ENCODE measurements at places on chromosomes 5 and 9. TPM values are rescaled to one million over a fixed set of nuclear protein-coding genes. Genes with fewer than 3 reads are reported as not detected.

GRCh38 chr9:95018099-95018936 is 291.8 kb downstream of the AOPEP start:
- DNase-seq = no peak

GRCh38 chr5:178143901-178144300 is 9.8 kb downstream of the NHP2 start:
- no peak for DNase-seq

DNA sequence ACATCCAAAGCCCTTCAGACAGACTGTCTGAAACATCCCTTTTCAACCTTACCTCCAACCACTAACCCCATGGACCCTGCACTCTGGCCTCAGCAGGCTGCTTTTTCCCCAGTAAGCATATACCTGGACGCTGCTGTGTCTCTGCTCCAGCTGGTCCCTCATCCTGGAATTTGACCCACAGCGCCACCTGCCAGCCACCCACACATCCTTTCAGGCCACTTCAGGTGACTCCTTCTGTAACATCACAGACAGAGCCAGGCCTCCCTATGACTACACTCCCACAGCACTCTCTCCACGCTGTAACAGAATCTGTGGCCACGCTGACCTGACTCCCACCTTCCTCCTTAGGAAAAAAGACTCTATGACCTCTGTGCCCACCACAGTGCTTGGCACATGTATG is 3.4 kb downstream of the MGAT1 start:
- no peak for DNase-seq

- DNase-seq = no peak
Measured at GRCh38 chr5:32710550-32711361, at the start of gene NPR3. Gene NPR3 (plus strand): TSS chr5:32711321. CDS start chr5:32711777, 456 bp downstream.

Gene SPOCK1
- polyA plus RNA-seq = 3.4 TPM

GRCh38 chr9:17669206-17669605 is 90.3 kb downstream of the SH3GL2 start:
- DNase-seq = no peak

DNA sequence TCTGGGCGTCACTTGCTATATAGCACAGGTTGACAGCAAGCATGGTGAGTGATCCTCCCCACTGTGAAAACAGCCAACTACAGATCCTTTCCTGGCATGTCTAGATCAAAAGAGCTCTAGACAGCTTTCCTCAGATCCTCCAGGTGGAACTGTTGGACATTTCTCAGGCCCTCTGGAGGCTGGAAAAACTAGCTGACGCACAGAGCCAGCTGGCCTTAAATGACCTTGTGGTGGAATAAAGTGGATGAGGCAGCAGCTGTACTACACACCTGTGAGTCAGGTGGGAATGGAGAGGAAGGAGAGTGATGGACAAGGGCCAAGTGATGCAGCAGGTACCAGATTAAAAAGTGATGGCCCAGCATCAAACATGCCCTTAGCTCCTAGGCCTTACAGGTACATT is 172.7 kb downstream of the TRIM32 start:
- DNase-seq = no peak

Gene TTC1
- polyA plus RNA-seq = 48.2 TPM

Gene SPINK6
- not detected for polyA plus RNA-seq

- DNase-seq = no peak
Measured at GRCh38 chr5:154797762-154798161, 42.6 kb downstream of the LARP1 start.

DNA sequence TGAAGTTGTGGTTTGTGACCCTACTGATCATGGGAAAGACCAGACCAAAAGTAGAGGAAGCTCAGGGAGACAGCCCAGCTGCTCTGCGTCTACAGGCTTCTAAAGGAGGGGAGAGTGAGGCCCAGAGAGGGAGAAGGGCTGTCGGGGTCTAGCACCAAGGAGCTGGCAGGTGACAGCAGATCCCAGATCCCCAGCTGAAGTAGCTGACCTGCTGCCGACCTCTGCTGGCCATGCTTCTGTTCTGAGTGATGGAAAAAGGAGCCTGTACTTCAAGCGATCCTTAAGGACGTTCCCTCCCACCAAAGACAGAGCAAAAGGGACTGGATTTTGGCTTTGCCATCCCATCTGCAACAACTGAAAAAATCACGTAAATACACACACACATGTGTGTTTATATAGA is 22.7 kb upstream of the QSOX2 start:
- no peak for DNase-seq

Gene HMMR
- polyA plus RNA-seq = 8.6 TPM

DNA sequence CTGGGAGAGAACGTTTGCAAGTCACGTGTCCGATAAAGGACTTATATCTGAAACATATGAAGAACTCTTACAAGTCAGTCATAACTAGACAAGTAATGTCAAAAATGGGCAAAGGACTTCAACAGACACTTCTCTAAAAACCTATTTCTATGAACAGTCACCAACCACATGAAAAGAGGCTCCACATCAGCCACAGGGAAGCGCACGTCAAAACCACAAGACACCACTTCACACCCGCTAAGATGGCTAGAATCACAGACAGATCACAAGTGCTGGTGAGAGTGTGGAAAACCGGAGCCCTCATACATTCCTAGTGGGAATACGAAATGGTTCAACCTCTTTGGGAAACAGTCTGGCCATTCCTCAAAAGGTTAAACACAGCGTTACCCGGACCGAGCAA is 11.5 kb upstream of the CARD9 start:
- no peak for DNase-seq

DNA sequence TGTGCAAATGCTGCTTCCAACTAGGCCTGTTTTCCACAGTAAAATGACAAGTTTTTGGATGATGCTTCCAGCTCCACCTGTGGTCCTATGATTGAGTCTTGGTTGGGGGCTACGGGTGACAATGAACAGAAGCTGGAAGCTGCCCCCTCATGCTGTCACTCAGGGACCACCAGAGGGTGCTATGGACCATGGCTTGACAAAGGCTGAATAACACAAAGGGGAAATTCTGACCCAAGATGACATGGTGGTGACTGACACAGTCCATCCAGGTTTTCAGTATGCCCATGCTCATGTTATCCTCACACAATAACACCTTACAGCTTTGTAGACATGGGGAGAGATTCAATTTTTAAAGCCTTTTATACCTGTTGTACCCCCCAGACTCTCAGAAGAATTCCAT is 23.9 kb upstream of the SAP30L start:
- no peak for DNase-seq

DNA sequence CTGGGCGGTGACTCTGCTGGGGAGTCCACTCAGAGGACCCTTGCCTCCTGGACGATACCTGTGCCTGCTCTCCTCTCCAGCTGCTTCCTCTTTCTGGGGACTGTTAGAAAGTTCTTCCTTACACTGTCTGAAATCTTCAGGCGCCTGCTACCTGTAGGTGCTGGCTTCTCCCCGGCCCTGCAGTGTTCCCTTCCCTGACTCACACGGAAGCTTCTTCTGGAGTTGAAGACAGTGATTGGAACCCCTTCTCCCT is 562 bp downstream of the GSN start:
- DNase-seq = no peak

Gene IFNK
- not detected for polyA plus RNA-seq

Gene GPX3
- 45.0 TPM for polyA plus RNA-seq

Gene GCNT4
- 0.15 TPM for polyA plus RNA-seq

- no peak for DNase-seq
Measured at GRCh38 chr9:396396-396795, 181.7 kb downstream of the DOCK8 start.

Gene CCDC192
- 0.48 TPM for polyA plus RNA-seq

DNA sequence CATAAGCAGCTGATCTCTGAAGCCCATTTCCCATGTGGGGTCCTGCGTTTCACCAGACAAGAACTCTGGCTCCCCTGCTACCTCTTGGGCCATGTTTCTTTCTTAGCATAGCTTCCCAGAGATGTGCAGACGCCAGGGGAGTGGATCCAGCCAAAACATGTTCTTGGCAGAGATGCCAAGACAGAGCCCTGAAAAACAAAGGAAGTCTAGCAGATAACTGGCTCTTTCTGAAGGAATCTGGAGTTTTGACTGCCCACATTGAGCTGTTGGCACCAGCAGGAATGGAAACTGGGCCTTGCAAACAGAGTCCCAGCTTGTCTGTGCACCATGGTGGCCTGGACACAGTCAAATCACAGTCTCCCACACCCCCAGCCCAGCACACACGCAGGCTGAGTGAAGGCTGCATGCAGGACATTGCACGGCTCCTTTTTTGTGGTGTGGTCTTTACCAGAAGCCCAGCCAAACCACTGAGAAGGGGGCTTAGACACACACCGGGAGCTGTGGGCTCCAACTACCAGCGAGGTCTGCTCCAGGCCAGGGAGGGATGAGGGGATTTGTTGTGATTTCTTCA is 114.7 kb downstream of the SNX18 start:
- DNase-seq = no peak

GRCh38 chr9:93058355-93059010 is at the start of gene SUSD3:
Gene SUSD3 (plus strand): TSS chr9:93058701. CDS start chr9:93058743, 42 bp downstream.
- DNase-seq = no peak

Gene MAP1B
- polyA plus RNA-seq = 32.5 TPM

Gene SERF1A
- polyA plus RNA-seq = 1.4 TPM

Gene SLC45A2
- polyA plus RNA-seq = 0.33 TPM

Gene LHX2
- 1.9 TPM for polyA plus RNA-seq

DNA sequence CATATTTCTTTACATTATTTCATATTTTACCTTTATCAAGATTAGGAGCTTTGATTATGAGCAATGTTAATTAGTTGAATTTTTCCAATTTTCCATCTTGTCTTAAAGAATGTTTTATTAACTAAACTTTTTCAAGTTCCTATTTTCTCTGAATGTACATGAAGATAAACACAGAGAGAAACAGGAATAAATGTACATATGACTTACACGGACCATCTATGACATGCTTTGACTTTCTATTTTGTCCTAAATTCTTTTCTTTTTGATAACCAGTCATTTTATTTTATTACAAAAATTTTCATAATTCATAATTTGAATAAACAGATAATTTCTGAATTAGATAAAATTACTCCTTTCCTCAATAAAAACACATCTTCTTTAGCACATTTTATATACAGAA is 1038.8 kb upstream of the ARRDC3 start:
- no peak for DNase-seq

Measured in forelimb muscle (tissue), 1 donor.